Stimulated activated naive CD8-positive, alpha-beta T cell treated with anti-CD3 and anti-CD28 coated beads, Interleukin-15, Interleukin-2, amounts not matched to agents 100 U/mL and 50 U/mL, for 24 hours (primary cell): ENCODE measurements at places on chromosomes 2 and 18.

GRCh38 chr18:49879271-49879580 lies 65.9 kb upstream of the ACAA2 start:
- no peak for DNase-seq

GRCh38 chr2:73142937-73143336 lies 30.2 kb upstream of the RAB11FIP5 start:
- no peak for DNase-seq

GRCh38 chr2:203446071-203446481 lies 89.0 kb downstream of the RAPH1 start:
- no peak for DNase-seq

- no peak for DNase-seq
Measured at GRCh38 chr2:138432971-138433370, 68.6 kb upstream of the SPOPL start.

GRCh38 chr2:225938991-225939390 lies 539.5 kb downstream of the NYAP2 start:
- DNase-seq, result no peak

DNA sequence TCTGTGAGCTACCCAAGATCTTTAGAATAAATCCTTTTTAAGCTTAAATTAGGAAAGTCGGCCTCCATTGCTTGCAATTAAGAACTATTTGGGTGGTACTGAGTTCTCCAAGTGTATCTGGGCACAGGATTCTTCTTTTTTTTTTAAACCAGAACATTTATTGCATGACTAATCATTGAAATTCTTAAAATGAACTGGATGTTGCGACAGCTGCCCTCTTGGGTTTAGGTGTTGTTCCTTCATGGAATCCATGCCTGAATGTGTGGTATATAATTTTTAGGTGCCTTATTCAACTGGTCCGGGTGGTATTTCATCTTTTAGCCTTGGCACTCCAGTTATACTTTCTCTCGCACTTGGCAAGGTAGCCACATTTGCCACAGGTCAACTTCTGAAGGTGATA lies 14.5 kb upstream of the KCNK3 start:
- DNase-seq, result no peak

DNA sequence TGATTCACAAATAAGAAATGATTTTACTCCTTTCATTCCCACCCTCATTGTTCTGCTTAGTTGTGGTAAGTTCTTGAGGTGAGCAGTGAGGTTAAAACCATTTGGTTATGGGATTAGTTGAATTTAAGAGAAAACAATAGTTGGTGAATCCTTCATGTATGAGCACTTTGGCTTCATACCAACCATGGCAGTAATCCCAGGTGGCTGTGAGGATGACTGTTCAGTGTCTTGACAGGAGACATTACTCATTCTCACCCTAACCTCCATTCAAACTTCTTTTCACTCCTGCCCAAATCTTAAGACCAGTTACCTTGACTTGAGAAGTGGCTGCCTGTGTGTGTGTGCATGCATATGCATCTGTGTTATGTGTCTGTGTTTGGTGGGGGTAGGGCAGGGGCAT lies 143.1 kb downstream of the SETBP1 start:
- no peak for DNase-seq

- DNase-seq, result no peak
Measured at GRCh38 chr18:23583071-23583865, 3.0 kb downstream of the NPC1 start.
